ENCODE measurements at places on chromosomes 3 and 15.

DNA sequence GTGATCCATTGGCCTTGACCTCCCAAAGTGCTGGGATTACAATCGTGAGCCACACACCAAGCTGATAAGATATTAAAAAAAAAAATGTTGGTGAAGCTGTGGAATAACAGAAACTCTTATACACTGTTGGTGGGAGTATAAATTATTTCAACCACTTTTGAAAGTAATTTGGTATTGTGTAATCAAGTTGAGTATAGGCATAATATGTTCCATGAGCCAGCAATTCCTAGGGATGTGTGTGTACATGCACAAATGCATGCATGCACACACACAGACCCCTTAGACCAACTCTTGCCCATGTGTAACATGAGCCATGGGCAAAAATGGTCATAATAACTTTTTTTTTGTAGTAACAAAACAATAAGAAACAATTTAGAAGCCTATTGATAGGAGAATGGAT lies 130.2 kb upstream of the ANKRD28 start:
- no peak for DNase-seq

DNA sequence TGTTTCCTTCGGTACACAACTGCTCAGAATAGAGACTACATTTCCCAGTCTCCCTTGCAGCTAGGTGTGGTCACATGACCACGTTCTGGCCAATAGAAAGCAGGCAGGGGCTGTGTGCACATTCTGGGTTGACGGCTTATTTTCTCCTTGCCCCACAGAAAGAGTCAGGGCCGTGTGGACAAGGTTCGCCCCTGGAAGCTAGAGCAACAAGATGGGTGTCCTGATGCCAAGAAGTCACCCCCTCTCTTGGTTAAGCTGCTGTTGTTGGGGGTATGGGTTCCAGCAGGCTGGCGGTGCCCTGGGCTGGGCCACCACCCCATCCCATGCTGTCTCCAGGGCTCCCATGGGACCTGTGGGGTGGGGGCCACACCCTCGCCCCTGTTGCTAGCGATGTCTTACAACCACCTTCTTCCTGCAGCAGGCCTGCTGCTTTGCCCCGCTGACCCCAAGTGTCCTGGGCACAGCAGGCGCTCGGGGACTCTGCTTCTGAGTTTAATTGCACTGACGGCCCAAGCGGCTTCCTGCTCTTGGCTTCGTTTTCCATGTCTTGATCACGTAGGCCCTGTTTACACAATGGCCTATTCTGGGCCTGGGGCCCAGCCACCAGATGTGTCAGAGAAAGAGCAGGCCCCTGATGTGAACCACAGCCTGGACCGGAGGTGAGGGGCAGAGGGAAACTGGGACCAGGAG lies 24.9 kb downstream of the ABTB1 start:
- DNase-seq, result peak; percentile 42

- DNase-seq, result no peak
Measured at GRCh38 chr15:23564821-23565394, 566 bp upstream of the MKRN3 start.

DNA sequence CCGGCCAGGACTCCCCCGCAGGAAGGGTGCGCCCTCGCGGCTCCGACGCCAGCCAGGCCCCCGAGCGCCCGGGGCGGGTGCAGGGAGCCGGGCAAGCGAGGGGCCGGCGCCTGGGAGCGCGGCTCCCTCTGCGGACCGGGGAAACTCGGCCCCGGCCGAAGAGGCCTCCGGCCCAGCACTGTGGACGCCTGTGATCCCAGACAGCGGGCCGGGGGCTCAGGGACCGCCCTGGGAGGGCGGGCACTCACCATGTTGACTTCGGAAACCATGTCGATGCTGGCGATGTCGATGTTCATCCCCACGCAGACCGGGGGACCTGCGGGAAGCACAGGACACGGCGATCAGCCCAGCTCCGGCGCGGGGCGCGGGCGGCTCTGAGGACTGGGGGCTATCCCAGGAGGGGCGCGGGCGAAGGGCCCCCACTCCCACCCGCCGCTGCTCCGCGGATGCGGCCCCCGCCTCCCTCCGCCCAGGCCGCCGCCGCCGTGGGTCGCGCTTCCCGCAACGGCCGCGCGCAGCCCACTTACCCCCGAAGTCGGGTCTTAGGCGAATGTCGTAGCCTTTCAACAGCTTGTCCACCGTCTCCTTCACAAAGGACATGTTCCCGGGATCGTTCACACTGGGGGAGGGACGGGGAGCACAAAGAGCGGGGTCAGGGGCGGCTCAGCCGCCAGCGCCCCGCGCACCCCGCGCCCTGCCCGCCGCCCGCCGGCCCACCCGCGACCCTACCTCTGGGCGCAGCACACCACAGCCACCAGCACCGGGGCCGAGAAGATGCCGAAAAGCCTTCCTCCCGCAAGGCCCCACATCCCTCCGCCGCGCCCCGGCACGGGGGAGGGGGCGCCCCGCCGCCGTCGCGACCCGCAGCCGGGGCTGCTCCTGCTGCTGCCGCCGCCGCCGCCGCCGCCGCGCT lies at the start of gene GABRB3:
Gene GABRB3 (minus strand): TSS at position 913 of the 913 bp plus-strand sequence.
- DNase-seq, result no peak

DNA sequence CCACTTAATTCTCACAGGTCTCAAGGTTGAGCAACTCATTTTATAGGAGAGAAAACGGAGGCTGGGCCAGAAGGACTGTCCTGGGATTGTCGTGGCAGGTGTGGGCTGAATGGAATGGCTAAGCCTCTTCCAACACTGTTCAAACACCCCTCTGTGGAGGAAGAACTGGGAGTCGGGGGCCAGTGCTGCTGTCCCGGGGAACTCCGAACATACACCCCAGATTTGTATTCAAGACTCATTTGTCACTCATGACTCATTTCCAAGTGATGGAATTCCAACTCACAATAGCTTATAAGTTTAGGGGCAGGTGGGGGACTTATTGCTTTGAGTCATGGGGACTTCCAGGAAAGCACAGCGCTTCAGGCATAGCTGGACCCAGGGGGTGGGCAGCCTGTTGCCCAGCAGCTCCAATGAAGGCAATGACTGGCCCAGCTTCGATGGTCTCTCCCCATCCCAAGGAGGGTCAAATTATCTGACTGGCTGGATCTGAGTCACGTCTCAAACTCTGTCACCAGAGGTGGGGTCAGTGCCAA lies 72.5 kb downstream of the TM2D3 start:
- peak; percentile 96 for DNase-seq

DNA sequence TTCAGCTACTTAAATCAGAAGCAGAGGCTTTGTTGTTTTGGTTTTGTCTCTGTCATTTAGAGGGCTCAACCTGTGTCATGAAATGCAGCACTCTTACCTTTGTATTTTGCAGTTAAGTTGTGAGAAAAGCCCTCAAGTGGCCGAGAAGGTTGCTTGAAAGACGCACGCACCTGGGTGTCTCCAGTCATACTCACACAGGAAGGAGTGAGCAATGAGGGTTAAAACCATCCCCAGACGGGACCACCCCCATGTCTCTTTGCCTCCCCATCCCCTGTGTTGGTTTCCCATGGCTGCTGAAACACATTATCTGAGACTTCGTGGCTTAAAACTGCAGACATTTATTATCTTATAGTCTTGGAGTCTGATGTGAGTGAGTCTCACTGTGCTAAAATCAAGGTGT lies 376.1 kb upstream of the CFAP20DC start:
- DNase-seq, result no peak

DNA sequence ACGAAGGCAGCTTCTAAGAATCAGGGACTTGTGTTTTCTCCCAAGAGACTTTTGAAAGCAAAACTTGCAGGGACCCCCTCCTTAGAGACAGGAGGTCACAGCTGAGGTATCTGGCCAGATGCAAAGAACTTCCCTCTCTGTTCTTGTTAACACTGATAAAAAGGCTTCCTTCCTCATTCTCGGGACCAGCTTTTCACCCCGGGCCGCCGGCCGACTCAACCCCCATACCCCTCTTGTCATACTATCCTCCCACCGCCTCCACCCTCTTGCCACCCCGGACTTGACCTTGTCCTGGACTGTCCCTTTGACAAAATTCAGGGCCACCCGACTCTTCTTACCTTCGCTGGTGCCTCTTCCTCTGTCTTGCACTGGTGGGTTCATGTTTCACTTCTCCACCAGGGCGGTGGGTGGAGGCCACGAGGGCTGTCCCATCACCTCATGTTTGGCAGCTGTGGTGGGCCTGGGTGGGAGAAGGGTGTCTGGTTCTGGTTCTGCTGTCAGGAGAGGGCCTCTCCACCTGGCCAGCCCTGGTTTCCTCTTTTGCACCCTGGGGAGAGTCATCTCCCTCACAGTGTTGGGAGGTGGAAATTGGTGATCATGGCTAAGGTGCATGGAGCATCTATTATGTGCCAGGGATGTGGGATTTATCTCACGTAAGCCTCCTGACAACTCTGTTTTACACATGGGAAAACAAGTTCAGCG lies 32.5 kb downstream of the BHLHE40 start:
- DNase-seq, result no peak

- no peak for DNase-seq
Measured at GRCh38 chr15:69090197-69090948, 70.1 kb upstream of the GLCE start.

- no peak for DNase-seq
Measured at GRCh38 chr15:74317820-74318375, 49.5 kb downstream of the CYP11A1 start.

DNA sequence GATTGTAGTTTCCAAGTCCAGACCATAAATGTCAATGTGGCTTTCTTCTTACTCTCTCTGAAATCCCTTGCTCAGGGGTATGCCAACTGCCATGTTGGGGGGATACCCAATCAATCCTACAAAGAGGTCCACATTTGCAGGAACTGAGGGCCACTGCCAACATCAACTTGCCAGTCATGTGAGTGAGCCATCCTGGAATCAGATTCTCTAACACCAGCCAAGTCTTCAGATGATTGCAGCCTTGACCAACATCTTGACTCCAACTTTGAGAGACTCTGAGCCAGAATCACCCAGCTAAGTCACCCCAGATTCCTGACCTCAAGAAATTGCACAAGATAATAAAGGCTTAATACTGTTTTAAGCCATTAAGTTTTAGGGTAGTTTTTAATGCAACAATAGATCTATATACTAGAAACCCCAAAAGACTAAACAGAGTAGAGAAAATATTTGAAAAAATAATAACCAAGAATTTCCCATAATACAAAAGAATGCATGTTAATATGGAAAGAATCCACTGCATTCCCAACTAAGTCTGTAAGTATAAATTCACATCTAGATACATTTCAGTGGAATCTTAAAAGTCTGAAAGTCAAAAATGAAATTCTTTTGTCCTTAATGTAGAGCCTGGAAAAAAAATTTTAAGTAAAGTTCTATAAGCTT lies 22.4 kb downstream of the ISG20 start:
- no peak for DNase-seq

- peak; percentile 63 for DNase-seq
Measured at GRCh38 chr3:127775398-127776109, 46.8 kb downstream of the MGLL start.

GRCh38 chr15:80769829-80770705 lies 9.1 kb upstream of the CEMIP start:
- DNase-seq, result no peak

GRCh38 chr3:188092648-188093047 lies 61.3 kb upstream of the LPP start:
- no peak for DNase-seq

GRCh38 chr3:132652640-132653270 lies 6.9 kb downstream of the ACAD11 start:
- no peak for DNase-seq

DNA sequence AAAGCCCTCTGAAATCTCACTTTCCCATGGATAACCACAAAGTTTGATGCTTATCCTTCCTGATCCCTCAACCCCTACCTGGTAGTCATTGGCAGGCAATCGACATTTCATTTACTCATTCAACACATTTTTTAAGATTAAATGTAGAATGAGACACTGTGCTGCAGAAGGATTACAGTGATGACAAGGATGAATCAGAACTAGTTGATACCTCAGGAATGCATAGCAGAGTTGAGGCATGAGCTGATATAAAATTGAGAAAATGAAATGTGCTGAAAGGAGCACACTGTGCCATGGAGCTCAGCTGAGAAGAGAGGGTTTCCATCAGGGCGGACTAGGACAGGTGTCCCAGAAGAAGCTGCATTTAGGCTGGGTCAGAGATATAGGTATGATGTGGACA lies 48.9 kb upstream of the ACTL6A start:
- no peak for DNase-seq

GRCh38 chr3:17905996-17906395 lies 163.6 kb upstream of the TBC1D5 start:
- DNase-seq, result no peak

DNA sequence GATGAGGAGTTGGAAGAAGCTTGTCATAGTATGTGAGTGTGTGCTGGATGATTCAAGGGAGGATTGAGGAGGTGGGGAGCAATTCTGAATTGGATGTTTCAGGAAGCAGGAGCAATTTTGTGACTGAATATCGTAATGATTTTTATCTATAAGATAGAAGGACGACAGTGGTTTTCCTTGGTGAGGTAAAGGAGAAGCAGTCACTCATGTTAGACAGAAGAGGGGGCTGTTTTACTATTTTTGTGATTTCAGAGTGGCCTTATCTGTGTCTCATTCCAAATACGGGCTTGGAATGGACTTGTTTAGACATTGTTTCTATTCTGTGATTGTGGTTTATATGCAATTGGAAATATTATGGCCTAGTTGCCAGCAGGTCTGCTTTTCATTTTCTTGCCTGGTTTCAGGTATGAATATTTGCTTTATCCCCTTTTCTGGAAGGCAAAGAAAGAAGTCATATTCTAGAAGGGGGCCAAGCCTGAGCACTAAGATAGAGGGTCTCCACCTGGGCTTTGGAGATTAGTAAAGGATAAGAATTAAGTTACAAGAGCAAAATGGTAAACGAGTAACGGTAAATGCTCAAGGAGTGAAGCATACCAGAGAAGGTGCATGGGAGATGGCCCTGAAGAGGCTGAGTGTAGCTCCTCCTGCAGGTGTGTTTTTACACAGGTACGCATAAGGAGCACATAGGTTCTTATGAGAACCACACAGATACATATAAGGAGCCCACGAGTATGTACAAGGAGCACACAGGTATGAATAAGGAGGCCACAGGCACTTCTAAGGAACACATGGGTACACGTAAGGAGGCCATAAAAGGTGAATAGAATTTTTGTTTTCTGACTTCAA lies 124.6 kb upstream of the KCNAB1 start:
- peak; percentile 52 for DNase-seq

- no peak for DNase-seq
Measured at GRCh38 chr3:32460031-32460749, 42.5 kb downstream of the CMTM6 start.

- no peak for DNase-seq
Measured at GRCh38 chr3:145088917-145089316, 1072.1 kb downstream of the PLOD2 start.

GRCh38 chr3:48467110-48467454 lies 20.5 kb downstream of the ATRIP start:
- DNase-seq, result no peak

DNA sequence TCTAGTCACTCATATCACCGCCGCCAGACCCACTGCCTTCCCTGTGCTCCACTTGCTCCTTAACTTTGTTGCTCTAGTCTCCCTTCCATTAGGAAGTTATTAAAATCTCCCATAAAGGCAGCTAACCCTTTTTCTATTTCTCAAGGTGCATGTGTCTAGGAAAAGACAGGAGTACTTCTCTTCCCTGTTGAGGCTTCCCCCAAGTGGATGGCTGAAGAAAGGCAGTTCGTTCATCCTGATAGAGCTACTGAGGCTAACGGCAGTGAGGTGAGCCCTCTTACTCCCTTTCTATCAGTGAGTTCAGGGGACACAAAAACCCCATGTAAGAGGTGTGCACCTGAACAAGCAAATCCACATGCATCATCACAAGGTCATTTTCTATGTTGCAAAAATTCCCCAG lies 397.8 kb downstream of the IGSF11 start:
- DNase-seq, result no peak

- DNase-seq, result peak; percentile 54
Measured at GRCh38 chr15:40449275-40449674, 8.5 kb downstream of the BAHD1 start.

- DNase-seq, result no peak
Measured at GRCh38 chr3:76177610-76178009, 392.3 kb upstream of the ZNF717 start.

GRCh38 chr3:193982258-193982659 lies 153.7 kb upstream of the HES1 start:
- no peak for DNase-seq
